Cerebellum (tissue), 4 donors: ENCODE measurements at places on chromosomes 11 and 22.

- no peak for DNase-seq
Observed at GRCh38 chr11:109680127-109680526, 258.1 kb downstream of the C11orf87 start.

- peak; percentile 90 for DNase-seq
Observed at GRCh38 chr22:39349506-39349966, 255 bp upstream of the SYNGR1 start.

- DNase-seq: no peak
Observed at GRCh38 chr11:102613450-102613849, 11.7 kb downstream of the MMP20 start.

GRCh38 chr11:45089676-45090499 is 56.6 kb upstream of the PRDM11 start:
- no peak for DNase-seq
